ENCODE measurements at places on chromosomes 1 and 21.

- no peak for DNase-seq
Observed at GRCh38 chr1:232484856-232485255, 145.1 kb downstream of the SIPA1L2 start.

DNA sequence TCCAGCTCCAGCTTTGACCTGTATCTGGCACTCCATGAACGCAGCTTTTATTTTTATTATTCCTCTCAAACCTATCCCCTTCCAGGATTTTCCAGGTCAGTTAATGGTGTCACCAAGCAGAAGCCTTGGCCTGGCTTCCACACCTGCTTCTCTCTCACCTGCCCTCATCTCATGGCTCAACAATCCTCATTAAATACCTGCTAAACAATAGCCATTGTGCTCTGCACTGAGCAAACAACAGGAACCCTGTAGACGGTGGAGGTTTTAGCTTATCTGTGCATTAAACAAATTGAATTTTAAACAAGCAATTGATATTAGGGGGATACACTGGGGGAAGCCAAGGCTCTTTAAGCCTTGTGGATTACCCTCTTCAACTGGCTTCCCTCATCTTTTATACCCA lies 15.3 kb downstream of the PYCR2 start:
- no peak for DNase-seq

DNA sequence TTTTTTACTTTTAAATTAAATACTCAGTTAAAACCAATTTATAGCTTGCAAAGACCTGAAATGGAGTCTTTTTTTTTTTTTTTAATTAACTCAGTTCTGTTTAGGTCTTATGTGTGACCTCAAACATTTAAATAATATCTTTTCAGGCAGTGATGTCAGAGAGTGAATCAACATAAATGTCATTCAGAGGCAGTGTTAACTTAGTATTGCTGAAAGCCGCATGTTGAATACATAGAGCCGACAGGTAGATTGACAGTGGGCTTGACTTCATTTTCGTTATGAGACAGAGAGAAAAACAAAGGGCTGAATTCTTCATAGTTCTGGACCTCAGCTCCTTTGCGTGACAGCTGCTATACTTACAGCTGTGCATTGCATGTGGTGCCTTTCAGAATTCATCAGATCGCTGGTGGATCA lies 51.5 kb downstream of the PRDM2 start:
- DNase-seq = no peak

DNA sequence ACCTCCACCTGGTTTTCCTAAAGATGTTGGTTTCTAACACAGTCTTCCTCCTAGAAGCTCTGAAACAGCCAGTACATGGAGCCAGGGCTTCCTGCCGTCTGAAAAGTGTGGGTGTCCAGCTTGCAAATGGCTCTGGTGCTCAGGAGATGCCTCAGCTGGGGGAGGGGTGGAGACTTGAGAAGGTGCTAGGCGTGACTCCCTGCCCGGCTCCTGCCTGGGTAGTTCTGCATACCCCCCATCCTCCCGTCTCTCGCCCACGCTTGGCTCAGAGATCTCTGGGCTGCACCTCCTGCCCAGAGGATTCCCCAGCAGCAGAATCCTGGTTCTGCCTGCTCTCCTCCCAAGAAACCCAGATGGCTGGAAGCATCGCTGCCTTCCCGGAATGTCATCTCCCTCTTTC lies 16.9 kb downstream of the STUM start:
- DNase-seq = no peak

DNA sequence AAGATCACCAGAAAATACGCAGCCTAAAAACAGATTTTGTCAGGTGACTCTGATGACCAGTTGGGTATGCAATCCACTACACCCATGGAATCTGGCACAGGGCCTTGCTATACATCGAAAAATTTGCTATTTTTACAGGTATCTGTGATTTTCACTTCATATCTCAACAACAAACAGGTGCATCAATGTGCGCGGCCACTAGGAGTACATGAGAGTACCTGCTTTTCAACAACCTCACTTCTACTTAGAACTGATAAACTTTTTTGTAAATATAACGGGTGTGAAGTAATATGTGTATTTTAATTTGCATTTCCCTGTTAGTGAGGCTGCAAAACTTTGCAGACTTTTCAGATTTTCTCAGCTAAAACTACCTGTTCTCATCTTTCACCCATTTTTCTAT lies 80.8 kb downstream of the SLC45A1 start:
- DNase-seq = no peak

GRCh38 chr1:235545292-235545930 lies 41.2 kb upstream of the B3GALNT2 start:
- no peak for DNase-seq
